M059J (cell line): ENCODE measurements at places on chromosomes 1 and 21.

DNA sequence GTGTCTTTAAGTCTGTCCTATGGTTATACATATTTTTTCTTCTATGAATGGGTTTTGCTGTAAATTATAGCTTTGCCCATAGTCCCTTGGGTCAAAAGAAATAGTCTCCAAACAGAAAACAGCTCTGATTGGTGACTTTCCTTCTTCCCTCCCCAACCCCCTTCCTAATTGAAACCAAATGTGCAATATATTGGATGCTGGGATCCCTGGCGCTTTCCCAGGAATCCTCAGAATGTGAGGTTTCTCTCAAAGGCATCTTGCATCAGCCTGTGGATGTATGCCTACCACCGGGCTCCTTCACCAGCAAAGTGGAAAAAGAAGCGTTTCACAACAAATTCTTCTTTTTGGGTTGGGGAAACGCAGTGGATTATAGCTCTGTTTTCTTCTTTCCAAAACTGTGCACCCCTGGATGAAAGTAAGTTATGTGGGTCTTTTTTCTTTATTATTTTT, at the start of gene DDR2:
Gene DDR2 (plus strand): TSS at position 248 of the 450 bp plus-strand sequence. CDS start 86,600 bp downstream, outside the sequence.
- DNase-seq: peak; percentile 91

DNA sequence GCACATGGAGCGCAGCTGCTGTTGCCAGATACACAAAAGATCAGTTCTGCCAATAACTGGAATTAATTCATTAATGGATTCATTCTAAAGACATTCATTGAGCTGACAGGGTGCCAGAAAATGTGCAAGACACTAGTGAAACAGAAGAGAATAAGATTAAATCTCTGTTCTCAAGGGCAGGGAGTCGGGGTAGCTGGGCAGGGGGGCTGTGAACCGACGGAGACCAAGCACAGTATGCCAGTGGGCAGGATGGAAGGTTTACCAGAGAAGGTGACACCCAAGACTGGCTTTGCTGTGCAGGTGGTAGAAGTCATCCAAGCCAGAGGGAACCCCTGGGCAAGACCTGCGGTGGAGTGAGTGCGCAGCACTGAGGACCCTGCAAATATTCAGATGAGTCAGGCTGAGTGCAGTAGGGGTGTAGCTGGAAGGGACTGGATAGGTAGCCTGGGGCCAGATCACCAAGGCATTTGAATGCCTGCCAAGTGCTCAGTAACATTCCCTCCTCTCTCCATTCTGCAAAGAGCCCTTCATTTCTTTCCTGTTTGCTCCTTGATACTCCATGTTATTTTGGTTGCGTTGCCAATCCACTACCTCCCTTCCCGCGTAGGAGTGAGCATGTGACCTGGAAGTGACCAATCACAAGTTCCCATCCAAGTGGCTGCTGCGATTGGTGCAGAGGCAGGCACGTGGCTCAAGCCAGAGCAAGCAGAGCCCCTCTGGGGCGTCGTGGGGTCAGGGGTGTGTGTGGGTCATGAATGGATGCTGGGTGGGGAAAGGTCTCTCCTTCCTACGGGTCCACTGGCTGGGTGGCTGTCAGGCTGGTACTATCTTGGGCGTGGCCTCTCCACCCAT, 413.1 kb downstream of the PTPRU start:
- peak; percentile 89 for DNase-seq

GRCh38 chr1:174324493-174324892, 123.3 kb upstream of the GPR52 start:
- DNase-seq: no peak

- no peak for DNase-seq
Observed at GRCh38 chr1:119027759-119028158, 39.6 kb upstream of the TBX15 start.

DNA sequence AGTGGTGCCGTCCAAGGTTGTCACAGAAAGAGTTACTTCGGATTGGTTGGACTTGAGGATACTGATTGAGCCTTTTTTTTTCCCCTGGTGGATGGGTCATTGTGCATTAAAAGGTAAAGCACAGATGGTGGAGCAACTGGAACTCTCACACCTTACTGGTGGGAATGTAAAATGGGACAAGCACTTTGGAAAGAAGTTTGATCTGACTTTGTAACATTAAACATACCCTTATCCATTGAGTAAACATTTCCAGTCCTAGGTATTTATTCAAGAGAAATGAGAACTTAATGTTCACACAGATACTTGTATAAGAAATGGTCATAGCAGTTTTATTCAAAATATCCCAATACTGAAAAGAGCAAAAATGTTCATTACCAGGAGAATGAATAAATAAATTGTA, 14.9 kb downstream of the PLA2G2A start:
- DNase-seq: no peak

GRCh38 chr1:193355178-193355577, 168.8 kb upstream of the B3GALT2 start:
- DNase-seq: peak; percentile 42

GRCh38 chr1:98660940-98661543, 479 bp upstream of the SNX7 start:
- peak; percentile 18 for DNase-seq

GRCh38 chr21:14911351-14911750, 153.4 kb downstream of the NRIP1 start:
- DNase-seq: peak; percentile 69

GRCh38 chr1:31987135-31987619, 26.5 kb upstream of the KHDRBS1 start:
- no peak for DNase-seq

GRCh38 chr1:82329226-82329625, 528.5 kb downstream of the ADGRL2 start:
- no peak for DNase-seq

DNA sequence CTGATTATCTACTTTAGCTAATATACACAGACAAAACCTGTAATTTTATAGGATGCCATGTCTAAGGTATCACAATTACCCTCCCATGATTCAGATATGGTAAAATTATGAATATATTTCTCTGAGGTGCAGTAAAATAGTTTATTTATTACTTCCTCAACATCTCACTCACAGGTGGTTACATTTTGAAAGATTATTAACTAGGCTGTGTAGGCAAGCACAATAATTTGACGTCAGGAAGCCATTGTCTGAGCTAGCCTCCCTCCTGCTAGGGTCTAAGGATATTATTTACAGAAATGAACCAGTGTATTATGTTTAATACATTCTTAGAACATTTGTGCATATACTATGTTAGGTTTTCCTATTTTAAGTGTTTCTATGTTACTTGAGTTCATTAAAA, 69.9 kb upstream of the ADGRL2 start:
- DNase-seq: no peak

DNA sequence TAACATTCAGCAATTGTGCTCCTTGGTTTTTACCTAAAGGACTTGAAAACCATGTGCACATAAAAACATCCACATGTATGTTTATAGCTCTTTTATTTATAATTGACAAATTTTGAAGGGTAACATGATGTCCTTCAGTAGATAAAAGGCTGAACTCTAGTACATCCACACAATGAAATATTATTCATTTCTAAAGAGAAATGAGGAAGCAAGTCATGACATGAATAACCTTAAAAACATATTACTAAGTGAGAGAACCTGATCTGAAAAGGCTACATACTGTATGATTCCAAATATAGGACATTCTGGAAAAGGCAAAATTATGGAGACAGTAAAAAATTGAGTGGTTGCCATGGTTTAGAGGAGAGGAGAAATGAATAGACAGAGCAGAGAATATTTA, 50.3 kb downstream of the DRAM2 start:
- DNase-seq: no peak

DNA sequence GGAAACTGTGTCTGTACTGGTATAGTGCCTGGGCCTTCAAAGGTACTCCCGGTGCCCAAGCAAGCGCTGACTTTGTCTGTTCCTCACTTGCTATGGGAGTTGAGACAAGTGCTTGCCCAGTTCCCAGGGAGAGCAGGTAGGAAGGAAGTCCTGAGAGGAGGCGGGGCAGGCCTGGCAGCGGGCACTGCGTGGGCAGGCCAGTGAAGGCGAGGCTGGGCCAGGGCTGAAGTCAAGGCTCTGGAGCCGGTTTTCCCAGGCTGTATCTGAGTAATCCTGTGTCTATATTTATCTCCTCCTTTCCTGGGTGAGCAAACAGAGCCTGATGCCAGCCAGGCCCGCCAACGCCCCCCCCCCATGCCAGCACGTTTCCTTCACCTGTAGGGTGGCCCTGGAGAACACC, 15.9 kb upstream of the EDN2 start:
- DNase-seq: peak; percentile 66

GRCh38 chr1:176884286-176884685, 280.2 kb downstream of the ASTN1 start:
- DNase-seq: no peak

- no peak for DNase-seq
Observed at GRCh38 chr1:4838231-4838630, 183.8 kb downstream of the AJAP1 start.

- peak; percentile 50 for DNase-seq
Observed at GRCh38 chr1:171801487-171801891, 20.0 kb downstream of the METTL13 start.

DNA sequence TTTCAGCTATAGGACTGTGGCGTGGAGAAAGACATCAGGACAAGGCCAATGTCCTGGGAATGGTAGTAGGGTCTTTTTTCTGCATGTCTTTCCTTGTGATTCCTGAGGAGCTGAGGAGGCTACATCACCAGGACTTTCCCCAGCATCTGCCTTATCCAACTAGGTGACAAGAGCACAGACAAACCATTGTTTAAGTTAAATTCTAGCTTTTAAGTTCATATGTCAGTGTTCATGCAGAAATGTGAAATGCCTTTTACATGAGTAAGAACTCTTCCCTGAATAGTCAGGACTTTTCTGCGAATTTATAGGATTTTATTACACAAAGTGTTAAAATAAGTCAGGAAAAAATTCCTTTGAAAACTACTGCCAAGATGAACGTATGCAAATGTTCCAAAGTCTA, 154.2 kb downstream of the PTGER3 start:
- DNase-seq: no peak

- DNase-seq: no peak
Observed at GRCh38 chr21:29368906-29369305, 70.2 kb downstream of the BACH1 start.

DNA sequence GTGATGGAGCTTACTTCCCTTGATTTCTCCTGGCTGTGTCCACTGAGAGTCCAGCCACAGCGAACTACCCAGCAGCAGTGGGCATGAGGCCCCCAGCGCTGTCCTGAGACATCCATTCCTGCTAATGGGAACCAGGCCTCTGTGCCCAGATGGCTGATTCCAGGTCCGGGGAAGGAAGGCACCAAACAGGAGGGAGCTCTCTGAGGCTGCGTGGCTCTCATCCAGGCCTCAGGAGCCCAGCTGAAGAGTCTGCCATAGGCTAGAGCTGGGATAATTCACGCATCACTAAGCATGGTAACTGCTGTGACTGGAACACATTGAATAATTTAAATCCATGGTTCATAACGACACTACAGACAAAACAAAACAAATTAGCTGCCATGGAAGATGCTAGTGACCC, 24.7 kb upstream of the LRRC47 start:
- no peak for DNase-seq

DNA sequence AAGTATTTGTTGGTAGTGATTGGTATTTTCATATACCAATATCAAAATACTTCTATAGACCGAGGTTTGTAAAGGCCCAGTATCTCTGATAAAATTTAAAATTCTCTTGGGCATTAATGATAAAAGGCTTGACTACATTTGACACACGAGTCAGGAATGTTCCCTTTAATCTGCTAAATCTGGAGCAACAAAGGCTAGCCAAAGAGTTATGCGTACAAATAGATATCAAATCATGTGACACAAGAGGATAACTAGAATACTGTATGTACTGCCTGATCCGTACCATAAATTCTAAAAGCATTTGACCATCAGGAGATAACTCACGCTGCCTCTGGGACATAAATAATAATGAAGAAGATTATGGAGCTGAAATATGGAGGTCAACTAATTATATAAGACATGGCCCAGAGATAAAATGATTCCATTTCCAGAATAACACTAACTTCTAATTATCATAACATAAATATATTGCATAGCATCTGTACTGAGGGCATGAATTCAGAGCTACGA, 64.2 kb upstream of the SH3GLB1 start:
- no peak for DNase-seq

GRCh38 chr1:239155466-239156091, 230.8 kb upstream of the CHRM3 start:
- no peak for DNase-seq

DNA sequence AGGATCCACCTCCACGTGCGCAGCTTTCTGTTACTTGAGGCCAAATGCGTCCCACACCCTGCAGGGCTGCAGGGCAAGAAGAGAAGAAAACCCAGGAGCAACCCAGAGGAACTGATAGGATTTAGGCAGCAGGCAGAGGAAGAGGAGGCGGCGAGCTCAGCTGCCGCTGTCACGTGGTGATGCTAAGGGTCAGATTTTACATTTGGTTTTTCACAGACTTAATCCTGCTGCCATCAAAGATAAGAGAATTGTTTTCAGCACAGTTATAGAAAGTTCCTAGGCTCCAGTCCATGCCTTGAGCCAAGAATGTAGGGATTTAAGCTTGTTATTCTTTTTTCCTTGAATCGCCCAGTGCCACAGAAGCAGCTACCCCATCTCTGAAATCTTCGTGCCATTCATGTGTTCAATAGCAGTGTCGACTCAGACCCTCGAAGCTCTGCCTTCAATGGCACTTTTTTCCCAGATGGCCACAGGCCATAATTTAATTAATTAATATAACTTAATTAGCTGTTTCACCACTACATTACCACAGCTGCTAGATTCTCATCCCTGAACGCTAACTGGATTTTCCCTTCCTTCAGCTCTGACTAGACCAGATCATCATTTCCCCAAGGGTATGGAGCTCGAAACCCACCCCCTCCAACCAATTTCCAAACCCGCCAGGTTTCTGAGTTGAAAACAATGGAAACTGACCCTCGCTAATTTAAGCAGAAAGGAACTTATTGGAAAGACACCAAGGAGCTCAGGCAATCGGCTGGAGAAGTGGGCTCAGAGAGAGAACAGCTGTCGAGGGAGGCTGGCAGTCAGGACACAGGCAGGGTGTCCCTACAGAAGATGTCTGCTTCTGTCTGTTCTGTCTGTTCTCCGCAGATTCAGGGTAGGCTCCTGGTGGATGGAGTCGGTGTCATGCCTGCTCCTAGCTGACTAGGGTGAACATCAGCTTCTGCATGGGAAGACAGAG, 36.2 kb downstream of the LDLRAP1 start:
- DNase-seq: no peak

- DNase-seq: no peak
Observed at GRCh38 chr1:9960706-9961562, 17.7 kb downstream of the NMNAT1 start.

DNA sequence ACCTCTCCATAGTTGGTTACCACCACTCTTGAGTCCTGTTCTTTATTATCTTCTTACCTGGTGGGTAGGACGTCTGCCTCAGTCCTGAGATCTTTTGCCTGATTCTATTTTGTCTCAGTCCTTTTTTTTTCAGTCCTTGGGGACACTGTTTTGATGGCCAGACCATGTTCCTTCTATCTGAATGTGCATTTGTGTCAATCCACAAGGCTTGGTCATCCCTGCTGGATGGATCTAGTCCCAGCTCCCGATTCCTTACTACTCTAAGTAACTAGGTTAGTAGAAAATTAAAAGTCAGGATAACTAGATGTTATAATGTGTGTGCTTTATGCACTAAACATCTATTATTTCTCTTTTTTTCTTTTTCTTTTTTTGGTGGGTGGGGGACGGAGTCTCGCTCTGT, 28.1 kb upstream of the AK4 start:
- peak; percentile 42 for DNase-seq
